Heart right ventricle (tissue), 16 donors: ENCODE measurements at places on chromosomes 5 and 9.

DNA sequence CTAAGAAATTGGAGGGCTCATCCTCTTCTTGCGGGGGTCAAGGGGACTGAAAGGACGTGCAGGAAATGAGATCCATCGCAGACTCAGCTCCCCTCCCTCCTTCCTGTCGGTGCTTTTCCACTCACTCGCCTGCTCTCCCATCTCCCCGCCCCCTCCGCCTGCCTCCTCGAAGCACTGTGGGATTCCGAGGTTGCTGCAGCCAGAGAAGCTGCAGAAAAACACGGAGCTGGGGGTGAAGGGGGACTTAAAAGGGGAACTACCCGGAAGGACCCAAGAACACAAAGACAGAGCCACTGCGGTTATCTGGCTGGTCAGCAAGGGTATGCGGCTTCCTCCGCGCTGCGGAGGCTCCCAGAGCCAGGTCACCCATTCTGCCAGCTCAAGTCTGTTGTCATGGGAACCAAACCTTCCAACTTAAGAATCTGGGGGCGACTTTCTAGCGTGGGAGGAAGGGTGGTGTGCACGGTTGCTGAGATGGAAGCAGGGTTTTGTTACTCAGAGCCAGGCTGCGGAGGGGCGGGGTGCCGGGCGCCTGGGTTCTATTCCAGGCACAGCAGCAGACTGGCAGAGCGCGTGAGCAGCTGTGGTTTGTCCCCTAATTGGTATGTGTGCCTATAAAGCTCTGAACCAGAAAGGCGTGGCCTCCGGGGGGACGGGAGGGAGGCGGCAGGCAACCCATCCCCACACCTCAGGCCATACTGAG is 24.9 kb downstream of the PCDHGC5 start:
- DNase-seq, result peak; percentile 87

DNA sequence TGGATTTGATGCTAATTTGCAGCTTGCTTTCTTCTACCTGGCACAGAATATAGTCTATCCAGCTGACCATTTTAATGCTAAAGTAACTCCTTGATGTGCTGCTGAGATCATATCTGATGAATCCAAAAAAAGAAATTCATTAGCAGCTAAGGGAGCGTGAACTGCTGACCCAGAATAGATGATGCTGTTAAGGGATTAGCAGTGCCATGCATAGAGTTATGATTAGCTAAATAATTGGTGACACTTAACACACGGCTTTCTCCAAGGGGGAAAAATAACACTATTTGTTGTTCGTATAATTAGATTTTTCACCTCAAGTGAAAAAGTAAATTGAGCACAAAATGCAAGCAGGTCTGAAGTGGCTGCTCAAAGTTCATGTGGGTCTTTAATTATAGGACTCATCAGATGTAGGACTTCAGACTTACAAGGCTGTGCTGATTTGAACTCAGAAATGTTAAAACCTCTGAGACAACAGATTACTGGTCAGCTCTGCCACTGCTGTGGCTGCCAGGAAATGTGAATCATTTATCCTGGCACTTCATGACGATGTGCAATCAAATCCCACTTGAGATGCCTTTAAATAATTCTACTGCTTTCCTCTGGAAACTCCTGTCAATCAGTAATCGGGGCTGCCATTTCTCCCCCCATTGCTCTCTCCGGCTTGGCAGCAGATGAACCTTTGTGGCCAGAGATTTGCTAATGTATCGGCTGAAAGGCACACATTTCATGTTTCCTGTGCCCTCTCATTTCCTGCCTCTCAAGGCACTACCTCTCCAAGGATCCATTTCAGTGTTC is 291.6 kb upstream of the C9orf72 start:
- no peak for DNase-seq

- DNase-seq, result no peak
Observed at GRCh38 chr5:167793700-167794099, 497.7 kb upstream of the WWC1 start.

- no peak for DNase-seq
Observed at GRCh38 chr5:173028811-173029327, 27.3 kb upstream of the CREBRF start.

DNA sequence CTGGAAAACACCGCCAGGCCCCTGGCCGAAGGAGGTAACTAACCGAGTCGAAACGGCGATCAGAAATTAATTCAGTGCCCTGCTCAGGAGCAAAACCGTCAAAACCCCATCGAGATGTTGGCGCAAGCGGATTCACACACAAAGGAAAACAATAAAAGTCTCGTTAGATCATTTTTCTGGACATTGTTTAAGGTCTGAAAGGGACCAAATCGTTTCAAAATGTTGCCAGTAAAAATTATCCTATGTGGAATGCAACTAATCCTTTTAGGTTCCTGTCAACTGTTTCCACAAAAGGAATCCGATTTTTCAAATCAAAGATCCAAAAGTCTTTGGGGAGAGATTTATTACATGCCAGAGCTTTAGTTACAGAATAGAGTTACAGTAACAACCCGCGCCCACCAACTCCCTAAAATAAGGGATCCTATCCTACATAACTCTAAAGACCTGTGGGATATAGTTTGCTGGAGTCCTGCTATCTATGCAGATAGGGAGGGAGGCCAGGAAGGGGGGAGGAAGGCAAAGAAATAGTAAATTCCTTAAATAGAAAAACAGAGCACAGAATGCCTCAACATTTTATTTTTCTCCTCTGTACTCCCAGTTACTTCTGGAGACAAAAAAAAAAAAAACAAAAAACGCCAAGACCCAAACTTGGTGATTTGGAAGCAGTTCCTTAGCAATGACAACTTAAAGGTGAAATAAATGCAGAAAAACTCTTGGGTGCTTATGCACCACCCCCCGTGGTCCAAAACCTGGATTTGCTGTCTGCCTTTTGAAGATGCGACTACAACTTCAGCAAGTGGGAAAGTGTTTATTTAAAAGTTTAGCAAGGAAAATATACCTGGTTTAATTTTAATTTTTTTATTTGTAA is 10.6 kb downstream of the FOXD1 start:
- no peak for DNase-seq

DNA sequence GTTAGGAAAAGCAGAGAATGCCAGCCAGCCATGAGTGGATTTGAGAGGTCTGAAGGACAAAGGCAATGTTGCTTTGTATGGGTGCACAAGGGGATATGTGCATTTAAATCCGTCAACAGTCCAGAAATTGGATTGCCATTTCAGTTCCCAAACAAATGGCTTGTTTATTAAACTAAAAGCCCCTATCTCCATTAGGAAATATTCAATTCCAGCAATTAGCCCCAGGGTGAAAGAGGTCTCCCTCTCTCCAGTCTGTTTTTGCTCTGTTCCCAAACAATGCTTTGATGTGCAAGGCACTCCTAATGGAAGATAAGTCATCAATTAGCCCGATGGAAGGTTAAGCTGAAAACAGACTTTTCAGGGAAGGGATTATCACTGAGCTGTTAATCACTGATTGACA is 101.3 kb downstream of the C9orf152 start:
- DNase-seq, result no peak

DNA sequence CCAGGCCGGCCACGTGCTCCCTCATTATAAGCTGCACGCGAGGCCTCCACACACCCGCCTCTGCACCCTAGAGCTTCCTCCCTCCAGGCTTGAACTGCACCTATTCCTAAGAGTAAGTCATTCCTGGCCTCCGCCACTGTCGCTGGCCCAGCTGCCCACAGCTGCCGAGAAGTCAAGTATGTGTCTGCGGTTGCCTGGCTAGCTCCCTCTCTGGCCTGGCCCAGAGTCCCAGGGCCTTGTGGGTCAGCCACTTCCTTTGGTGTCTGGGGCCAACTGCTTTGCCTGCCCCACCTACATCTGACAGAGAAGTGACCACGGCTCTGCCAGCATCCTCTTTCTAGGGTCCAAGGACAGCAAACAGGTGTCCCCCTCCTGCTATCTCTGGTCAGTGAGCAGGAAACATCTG is 18.3 kb downstream of the ABO start:
- no peak for DNase-seq

GRCh38 chr5:139904816-139905661 is 109.4 kb downstream of the PSD2 start:
- DNase-seq, result no peak

DNA sequence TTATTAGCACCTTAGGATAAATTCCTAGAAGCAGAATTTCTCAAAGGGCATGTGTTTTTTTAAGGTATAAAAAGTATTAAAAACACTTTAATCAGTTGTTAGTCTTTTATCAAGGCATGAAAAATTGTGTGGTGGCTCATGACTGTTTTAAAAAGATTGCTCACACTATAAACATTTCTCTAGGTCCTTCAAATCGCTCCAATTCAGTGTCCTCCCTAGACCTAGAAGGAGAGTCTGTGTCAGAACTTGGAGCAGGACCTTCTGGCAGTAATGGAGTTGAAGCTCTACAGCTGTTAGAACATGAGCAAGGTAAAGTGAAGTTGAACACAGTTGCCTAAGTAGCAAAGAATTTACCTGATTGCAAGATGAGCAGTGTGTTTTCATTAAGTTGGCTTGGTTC is 62.0 kb downstream of the GAPVD1 start:
- no peak for DNase-seq

GRCh38 chr9:87889065-87889881 is 6.6 kb downstream of the SPATA31E1 start:
- DNase-seq, result no peak

DNA sequence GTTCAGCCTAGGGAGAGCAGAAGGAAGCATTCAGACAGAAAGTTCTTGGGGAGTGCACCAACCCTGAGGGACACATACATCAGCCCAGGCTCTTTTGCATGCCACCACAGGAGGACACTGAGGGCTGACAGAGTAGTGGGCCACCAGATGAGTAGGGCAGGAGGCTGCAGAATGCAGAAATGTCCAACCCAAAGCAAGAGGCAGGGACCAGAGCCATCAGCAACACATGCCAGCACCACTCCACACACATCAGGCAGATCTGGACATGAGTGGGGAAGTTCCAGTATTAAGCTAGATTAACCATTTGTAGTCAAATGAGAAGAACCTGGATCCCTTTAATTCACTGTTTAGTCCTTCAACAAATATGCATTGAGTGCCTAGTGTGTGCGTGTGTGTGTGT is 35.7 kb upstream of the OTULINL start:
- DNase-seq, result no peak

- peak; percentile 24 for DNase-seq
Observed at GRCh38 chr5:54249210-54250028, 61.0 kb downstream of the ARL15 start.

DNA sequence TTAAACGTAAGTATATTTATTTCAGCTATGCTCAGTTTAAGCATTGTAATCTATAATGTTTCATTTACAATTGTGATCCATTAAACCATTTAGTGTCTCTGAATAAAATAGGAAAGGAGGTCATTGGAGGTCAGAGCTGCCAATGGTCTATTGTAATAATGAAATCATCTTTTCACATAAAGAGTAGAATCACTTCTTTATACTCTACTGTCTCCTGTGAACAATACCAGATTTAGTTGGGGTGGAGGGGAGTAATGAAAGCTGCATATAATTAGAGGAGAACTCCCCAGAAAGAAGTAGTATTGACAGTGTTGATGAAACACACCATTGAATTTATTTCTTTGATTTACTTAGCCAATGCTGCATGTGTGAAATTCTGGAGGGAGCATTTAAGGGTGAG is 35.1 kb upstream of the ZFYVE16 start:
- DNase-seq, result no peak

GRCh38 chr5:178461004-178461730 is 129.0 kb downstream of the COL23A1 start:
- DNase-seq, result peak; percentile 80

DNA sequence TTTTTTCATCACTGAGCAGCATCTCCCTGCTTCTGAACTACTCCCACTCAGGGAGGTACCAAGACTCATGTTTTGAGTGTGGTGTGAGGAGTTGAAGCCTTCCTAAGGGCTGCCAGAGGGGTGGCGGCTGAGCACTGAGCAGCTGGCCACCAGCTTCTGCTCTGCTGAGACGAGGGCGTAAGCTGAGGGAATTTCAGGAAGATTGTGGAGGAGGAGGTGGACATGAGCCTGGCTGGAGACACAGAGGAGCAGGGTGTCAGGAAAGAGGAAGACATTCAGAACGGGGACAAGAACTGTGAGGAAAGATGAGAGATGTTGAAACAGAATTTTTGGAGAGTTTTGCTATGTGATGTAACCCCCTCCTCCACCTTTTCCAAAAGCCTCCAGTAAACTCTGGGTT is 7.8 kb downstream of the LCP2 start:
- DNase-seq, result peak; percentile 29

- no peak for DNase-seq
Observed at GRCh38 chr9:93650448-93650847, 74.1 kb downstream of the PHF2 start.

DNA sequence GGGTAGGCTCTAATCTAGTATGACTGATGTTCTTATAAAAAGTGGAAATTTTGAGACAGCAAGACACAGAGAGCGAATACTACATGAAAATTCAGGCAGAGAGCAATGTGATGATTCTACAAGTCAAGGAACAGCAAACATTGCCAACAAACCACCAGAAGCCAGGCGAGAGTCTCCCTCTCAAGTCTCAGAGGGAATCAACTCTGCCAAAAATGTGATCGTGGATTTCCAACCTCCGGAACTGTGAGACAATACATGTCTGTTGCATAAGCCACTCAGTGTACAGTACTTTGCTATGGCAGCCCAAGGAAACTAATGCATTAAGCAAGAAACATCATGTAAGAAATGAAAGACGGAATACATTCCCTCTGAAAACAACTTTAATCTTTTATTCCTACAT is 52.1 kb upstream of the CCNG1 start:
- DNase-seq, result no peak

DNA sequence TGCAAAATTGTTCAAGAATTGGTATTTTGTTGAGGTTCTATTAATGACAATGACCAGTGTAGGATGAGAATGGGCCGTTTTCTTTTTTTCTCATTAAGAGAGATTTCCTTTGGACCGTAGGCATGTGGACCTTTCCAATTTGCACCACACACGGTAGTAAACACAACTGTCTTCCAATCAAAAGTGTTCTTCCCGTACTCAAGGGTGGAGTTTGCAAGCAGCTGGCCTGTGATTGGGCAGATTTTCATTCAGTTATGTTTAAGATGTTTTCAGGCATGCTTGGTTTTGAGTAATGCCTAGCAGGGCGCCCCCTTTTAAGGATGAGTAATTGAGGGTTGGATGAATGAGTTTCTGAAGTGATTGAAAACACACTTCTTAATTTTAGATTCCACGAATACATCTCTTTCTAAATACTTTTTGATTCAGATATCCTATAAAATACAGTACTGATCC is 2.5 kb downstream of the KDM3B start:
- DNase-seq, result no peak

DNA sequence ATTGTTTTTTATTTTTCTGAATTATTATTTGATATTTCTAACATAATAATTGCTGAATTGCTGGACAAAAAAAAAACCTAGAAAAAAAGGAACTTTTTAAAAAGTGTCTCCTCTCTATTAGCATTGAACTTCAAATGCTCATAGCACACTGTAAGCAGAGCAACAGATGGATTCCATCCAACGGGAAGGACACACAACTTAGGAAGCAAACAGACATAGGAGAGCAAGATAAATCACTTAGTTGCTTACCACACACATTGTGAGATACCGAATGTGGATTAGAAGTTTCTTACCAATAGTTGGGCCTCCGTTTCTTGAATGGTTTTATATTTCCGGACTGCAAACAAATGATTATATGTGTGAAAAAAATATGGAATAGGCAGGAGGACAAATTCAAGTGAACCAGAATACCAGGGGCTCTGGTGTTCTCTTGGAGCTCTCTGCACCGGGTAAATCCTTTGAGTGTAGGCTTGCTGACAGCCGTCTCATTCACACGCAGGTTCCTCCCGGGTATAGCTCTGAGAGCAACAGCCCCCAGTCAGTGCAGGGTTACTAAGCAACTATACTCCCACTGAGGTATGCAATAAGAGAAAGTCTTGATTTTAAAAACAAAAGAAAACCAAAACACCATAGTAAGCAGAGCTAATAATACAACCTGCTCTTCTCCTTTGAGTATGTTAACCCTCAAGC is 217.6 kb downstream of the TMEM167A start:
- DNase-seq, result no peak
